ENCODE measurements at places on chromosomes 7 and 10. TPM values are rescaled to one million over a fixed set of nuclear protein-coding genes. Genes with fewer than 3 reads are reported as not detected.

The GJD4 gene
- 0.22 TPM for total RNA-seq

The PRF1 gene
- total RNA-seq = not detected

The ZPBP gene
- total RNA-seq = not detected

The ZNF425 gene
- 7.0 TPM for total RNA-seq
